ENCODE measurements at places on chromosomes 16 and 17.
A peak's percentile ranks its signal among the peaks of the same experiment; 100 is the strongest.

DNA sequence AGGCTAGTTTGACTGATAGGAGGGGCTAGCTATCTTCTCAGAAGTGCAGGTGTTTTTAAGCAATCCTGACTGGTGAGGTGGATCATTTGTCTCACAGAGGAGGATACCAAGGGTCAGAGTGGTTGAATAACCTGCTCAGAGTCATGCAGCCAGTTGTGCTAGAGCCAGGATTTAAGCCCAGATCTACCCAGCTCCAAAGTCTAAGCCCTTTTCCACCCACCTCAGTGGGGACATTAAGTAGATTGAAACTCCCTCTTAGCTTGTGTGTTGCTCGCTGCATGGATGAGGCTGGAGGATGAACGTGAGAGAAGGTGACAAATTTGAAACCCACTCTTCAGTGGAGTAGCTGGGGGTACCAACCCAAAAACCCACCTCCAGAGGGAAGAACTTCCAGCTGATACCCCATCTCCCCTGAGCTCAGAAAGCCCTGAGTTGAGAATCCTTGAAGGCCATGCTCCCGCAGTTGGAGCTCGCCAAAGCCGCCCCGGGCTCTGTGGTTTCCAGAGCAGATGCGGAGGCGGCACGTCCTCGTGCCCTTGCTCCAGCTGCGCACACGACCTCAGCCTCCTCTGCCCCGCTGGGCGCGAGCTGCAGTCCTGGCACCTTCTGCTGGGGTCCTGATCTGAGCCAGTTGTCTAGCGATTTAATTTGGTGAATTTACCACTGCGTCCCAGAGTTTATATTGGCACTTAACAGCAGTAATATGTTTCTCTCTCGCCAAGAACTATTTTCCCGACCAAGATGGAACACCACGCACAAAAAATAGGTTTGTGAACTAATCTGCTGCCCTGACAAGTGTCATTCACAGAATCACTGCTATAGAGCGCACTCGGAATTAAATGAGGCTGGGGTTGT, 159.5 kb downstream of the CCDC182 start:
- DNase-seq: no peak

DNA sequence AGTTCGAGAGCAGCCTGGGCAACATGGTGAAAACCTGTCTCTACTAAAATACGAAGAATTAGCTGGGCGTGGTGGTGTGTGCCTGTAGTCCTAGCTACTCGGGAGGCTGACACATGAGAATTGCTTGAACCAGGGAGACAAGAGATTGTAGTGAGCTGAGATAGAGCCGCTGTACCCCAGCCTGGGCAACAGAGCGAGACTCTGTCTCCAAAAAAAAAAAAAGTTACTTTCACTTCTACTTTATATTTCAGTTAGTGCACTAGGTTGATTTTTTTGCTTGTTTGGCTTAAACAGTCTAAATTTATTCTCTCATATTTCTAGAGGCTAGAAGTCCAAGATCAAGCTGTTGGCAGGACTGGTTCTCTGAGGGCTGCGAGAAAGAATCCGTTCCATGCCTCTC, 13.4 kb downstream of the CCDC102A start:
- DNase-seq: no peak

DNA sequence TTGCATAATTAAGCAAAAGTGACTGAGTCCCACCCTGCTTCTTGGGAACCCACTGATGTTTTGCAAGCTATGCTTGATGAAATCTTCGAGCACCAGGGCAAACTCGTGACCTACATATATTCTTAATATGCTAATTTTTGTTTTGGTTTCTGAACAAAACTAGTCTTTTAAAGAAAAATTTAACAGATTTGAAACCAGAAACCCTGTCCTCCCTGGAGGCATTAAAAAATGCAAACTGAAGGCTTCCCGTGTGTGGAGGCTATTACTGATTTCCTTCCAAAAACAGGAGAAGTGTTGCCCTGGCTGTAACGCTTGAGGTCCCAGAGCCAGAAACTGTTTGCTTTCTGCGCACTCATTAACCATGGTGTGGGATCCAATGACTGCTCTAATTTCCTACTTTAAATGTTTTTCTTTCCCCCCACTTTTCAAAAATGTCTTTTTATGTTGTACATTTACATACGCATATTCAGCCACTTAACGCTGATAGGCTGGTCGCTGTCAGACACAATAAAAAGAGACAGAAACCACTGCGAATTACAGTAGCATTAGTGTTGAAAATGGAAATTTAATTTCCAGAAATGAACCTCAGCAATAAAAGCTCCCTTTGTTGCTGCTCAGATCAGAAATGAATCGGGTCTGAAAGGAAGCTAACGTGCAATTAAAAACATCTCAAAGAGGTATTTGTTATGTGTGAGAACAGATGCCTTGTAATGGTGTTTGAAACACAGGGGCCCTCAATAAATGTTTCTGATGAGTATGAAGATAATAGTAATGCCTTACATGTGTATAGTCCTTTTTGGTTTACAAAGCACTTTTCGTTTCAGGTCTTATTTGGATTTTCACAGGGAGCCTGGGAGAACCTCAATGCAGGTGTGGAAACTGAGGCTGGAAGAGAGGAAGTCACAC, 39.9 kb upstream of the IRX6 start:
- DNase-seq: no peak

GRCh38 chr16:11233727-11234376, 22.2 kb downstream of the SOCS1 start:
- DNase-seq: no peak

GRCh38 chr17:17922070-17922614, 50.1 kb downstream of the TOM1L2 start:
- no peak for DNase-seq

- no peak for DNase-seq
Observed at GRCh38 chr17:15954222-15954621, 9.3 kb downstream of the ADORA2B start.

- DNase-seq: no peak
Observed at GRCh38 chr17:75459590-75460267, 3.3 kb downstream of the TMEM94 start.

DNA sequence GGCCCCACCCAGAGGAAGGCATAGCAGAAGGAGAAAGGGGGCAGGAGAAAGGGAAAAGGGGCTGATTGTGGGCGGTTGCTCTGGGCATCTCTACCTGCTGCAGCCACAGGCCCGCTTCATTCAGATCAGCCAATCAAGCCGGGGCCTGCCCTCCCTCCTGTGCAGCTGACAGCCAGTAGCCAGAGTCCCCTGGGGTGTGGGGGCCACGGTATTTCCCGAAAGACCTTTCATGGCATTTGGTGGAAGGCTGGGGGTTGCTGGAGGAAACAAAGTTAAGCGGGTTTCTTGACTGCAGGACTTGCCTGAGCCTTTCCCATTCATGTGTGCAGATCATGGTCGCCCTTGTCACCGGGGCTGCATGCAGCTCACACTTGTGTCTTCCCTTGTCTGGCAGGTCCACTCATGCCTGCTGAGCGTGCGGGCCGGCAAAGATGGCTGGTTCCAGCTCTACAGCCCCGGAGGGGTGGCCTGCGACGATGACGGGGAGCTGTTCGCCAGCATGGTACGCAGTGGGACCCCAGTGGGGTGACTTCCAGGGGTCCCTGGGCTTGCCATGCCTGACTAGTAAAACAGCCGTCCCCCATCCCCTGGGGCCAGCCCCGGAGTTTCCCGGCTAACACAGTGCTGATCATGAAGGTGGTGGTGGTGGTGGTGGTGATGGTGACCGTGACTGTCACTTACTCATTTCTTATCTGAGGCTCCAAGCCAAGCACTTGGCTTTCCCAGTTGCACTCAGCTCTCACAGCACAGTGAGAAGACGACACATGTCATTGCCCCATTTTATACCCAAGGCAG, 82.7 kb upstream of the PLCG2 start:
- DNase-seq: no peak

DNA sequence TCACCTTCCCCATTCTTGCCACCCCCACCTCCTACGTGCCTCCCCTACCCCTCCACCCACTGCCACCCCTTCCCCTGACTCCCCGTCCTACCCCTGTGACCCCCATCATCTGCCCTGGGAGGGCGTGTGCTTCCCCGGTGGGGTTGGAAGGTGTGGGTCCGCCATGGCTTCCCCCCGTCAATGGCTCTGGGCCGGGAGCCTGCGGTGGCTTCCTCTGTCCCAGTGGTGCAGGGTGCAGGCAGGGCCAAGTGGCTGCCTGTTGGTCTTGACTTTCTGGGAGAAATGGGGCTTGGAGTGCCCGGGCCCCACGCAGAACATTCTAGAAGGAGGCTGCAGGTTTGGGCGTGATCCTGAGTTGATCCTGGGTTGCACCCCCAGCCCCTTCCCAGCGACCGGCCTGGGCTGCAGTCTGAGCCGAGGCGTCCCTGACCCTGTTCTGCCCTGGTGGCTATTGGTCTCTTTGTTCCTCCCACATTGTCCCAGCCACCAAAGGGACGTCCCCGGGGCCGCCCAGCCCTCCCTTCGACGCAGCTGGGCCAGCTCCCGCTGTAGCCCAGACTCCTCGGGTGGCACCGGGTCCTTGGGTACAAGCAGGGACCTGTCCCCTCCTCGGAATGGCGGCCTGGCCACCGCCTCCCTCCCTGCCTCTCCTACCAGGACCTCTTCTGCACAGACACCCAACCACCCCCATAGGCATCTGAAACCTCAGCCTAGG, 25.7 kb downstream of the GSE1 start:
- no peak for DNase-seq

- DNase-seq: no peak
Observed at GRCh38 chr17:5237541-5238016, 2.9 kb upstream of the SCIMP start.

- peak; percentile 87 for DNase-seq
Observed at GRCh38 chr17:35448214-35448898, at the start of gene SLFN13. Gene SLFN13 (minus strand): TSS chr17:35448766. CDS start chr17:35445680, 3,086 bp downstream.

DNA sequence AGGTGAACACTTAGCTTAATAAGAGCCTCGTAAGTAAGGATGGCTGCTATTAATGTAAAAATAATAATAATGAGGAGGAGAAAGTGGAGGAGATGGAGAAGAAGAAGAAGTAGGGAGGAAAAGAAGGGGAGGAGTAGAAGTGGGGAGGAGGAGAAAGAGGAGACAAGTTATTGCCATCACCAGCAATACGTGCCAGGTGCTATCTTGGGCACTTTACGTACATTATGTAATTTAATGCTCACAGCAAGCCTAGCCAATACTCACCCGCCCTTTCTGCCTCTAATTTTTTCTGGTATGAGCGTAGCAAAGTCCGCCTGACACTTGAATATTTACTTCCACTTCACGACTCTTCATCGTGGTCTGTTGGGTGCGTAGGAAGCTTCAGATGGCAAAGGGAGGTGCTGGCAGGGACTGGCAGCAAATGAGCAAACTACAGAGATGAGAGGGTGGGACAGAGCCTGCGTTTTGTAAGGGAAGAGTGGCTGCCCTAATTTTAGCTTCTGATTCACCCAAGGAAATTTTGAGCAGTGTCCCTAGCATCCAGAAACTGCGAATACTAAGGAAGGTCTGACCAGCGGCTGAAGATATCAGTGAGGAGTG, 42.1 kb upstream of the CDH13 start:
- DNase-seq: no peak

- no peak for DNase-seq
Observed at GRCh38 chr17:41420134-41420533, 4.3 kb downstream of the KRT37 start.

GRCh38 chr17:67830440-67830839, 5.1 kb downstream of the BPTF start:
- DNase-seq: no peak

- no peak for DNase-seq
Observed at GRCh38 chr16:85309656-85310587, 197.7 kb upstream of the CIBAR2 start.

GRCh38 chr17:6070430-6070912, 292 bp downstream of the WSCD1 start:
- no peak for DNase-seq

- DNase-seq: peak; percentile 64
Observed at GRCh38 chr16:30953511-30954124, 3.9 kb upstream of the SETD1A start.

DNA sequence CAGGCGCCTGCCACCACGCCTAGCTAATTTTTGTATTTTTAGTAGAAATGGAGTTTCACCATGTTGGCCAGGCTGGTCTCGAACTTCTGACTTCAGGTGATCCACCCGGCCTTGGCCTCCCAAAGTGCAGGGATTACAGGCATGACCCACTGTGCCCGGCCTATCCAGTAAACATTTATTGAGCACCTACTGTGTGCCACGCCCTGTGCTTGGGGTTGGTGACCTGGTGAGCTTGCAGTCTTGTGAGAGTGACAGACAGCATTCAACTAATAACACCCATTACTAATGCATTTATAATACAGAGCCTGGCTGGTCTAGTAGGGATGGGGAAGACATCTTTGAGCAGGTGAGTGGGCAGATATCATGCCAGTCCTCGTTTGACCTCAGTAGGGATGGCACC, 113.1 kb downstream of the SOCS1 start:
- DNase-seq: no peak

DNA sequence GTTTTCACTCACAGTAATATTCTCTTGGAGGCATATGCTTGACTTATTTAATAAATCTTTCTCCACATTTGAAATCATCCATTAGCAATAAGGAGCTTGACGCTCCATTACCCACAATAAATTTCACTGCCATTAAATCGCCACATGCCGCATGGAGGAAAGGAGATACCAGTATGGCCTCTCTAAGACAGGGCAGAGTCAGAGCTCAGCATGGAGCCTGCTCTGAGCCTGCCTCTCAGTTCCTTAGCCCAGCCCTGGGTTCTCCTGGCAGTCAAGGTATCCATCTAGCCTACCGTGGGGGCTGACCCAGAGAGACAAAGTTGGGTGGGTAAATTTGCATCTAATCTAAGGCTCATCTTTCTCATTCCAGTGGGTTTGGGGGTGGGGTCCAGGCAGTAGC, 80.3 kb upstream of the CES5A start:
- no peak for DNase-seq

GRCh38 chr17:57994436-57994835, 6.4 kb upstream of the VEZF1 start:
- no peak for DNase-seq

DNA sequence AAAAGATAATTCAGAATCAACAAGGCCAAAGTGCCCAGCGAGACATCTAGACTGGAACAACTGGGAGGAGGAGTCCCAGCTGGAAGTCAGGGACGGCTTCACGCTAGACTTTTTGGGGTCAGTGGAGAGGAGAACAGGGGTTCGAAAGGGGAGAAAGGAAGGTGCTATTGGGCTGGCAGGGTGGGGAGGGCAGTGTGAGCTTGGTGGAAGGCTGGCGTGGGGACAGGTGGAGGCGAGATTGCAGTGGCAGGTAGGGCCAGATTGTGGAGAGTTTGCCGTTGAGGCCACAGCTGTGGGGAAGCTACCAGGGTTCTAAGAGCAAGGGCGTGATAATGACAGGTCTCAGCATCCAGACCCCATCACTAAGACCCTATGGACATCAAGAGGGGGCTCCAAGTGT, 10.5 kb downstream of the SDK2 start:
- DNase-seq: no peak

DNA sequence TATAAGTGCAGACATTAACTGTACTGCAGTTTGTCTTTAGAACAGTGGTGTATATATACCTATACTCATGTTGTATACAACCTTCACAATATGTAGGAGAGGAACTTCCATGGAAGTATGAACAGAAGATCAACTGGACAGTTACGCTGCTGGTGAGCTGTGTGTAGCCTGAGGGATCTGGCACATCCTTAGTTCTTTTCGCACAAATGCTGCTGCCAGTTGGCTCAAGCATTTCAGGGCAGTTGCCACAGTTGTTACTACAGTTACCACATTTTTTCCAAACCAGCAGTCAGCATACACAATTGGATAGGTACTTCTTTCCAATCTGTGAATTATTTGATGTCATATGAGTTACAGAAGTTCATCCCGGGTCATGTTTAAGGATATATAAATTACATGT, 539.6 kb upstream of the HSBP1 start:
- no peak for DNase-seq

GRCh38 chr17:73309727-73310596, 1.8 kb downstream of the CDC42EP4 start:
- no peak for DNase-seq

Data from GM13976 (cell line).